ENCODE measurements at places on chromosomes 16 and 17.

DNA sequence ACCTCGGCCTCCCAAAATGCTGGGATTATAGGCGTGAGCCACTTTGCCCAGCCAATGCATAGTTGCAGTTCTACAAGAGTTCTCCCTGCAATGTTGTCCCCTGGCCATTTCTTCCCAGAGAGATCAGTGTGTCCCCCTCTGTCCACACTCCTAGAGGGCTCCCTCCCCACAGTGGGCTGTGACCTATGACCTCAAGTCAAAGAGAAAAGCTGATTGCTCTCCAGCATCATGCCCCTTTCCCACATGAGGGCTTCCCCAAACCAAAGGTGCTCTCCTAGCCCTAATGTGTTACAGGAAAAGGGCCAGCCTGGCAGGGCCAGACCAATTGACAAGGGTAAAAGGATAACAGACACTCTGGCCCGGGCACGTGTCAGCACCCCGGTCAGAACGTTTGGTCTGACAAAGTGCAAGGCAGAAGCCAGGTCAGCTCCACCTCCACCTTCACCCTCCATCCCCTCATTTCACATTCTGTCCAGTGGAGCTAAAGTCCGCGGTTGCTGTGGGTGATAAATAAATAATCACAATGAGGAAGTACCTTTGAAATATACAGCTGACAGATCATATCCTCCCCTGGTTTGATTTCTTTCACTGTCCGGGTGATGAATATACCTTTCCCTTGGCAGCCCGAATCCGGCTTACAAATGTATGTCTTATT lies 17.8 kb downstream of the TTLL6 start:
- DNase-seq: no peak

GRCh38 chr17:31392856-31393748 lies 1.6 kb downstream of the RAB11FIP4 start:
- no peak for DNase-seq

DNA sequence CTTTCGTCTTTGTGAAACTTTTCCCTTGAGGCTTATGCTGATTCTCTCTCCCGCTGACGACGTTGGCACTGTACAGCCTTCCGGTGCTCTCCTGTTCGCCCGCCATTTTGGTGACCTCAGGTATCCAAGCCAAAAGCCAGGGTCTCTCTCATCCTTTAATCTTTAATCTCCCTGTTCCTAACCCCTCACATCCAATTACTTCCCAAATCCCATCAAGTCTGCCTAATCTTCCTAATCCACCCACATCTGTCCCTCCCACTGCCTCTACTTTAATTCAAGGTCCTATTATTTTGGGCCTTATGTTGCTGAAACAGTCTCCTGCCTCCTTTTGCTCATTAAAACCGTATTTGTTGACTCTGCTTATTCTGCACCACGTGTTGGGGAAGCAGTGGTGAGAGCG lies 7.3 kb downstream of the WRAP53 start:
- DNase-seq: no peak

GRCh38 chr16:87046235-87046634 lies 271.0 kb downstream of the C16orf95 start:
- DNase-seq: no peak

GRCh38 chr17:33052856-33053255 lies 61.2 kb downstream of the SPACA3 start:
- DNase-seq: no peak

DNA sequence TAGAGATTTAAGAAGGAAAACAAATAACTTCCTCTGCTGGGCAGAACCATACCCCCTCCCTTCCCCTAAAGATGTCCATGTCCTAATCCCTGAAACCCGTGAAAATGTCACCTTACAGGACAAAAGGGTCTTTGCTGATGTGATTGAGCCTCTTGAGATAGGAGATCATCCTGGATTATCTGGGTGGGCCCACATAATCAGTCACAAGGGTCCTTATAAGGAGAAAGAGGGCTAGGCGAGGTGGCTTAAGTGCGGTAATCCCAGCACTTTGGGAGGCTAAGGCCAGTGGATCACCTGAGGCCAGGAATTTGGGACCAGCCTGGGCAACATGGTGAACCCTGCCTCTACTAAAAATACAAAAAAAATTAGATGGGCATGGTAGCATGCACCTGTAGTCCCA lies 12.0 kb upstream of the SLC39A11 start:
- no peak for DNase-seq

- DNase-seq: no peak
Observed at GRCh38 chr17:61565213-61565612, 25.8 kb downstream of the NACA2 start.

GRCh38 chr16:77468831-77469230 lies 34.0 kb upstream of the ADAMTS18 start:
- DNase-seq: no peak

DNA sequence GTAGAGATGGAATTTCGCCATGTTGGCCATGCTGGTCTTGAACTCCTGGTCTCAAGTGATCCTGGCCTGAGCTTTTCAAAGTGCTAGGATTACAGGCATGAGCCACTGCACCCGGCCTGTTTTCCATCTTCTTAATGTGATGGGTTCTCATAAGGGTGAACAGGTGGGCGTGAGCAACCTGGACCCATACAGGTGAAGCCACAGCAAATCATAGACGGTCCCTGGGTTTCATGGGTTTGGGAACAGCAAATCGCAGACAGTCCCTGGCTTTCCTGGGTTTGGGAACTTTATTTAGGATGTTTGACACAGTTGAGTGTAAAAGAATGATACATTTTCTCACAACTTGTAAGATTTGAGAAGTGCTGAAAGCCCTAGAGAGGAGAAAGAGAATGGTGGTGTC lies 12.9 kb upstream of the MEIOB start:
- no peak for DNase-seq

DNA sequence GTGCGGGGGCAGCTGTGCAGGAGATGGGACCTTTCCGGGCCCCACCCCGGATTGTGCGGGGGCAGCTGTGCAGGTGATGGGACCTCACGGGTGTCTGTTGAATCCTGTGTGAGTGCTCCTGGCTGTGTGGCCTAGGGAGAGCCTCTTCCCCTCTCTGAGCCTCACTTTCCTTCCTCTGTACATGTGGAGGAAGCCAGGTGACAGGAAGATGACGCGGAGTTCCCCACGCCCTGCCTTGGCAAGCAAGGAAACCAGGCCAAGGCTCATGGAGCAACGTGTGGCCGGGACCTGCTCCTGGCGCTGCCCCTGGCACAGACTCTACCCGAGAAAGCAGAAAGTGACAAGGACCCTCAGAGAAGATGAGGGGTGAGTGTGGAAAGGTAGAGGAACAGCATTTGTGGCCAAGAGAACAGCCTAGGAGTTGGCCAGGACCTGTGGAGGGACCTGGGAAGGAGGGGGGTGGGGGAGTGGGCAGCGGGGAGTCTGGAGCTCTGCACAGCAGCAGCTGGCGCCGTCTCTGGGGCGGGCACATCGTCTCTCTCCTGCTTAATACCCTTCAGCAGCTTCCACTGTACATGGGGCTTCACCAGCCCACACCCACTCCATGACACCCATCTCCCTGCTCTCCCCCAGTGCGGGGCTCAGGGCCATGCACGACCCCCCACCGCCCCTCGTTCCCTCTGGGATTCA lies 38.4 kb upstream of the PABPN1L start:
- DNase-seq: no peak

Measured in HuH-7.5 (cell line).